Renal pelvis (tissue), 12 donors: ENCODE measurements at places on chromosomes 7 and 10. TPM values are rescaled to one million over a fixed set of nuclear protein-coding genes. Genes with fewer than 3 reads are reported as not detected.

DNA sequence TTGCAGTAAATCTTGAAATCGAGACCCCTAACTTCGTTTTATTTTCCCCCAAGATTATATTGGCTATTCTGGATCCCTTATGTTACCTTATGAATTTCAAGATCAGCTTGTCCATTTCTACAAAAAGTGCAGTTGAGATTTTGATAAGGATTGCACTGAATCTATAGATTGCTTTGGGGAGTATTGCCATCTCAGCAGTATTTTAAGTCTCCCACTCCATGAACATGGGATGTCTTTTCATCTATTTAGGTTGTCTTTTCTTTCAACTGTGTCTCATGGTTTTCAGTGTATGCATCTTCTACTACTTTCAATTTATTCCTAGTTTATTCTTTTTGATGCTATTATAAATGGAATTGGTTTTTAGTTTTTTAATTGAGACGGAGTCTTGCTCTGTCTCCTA, 89.6 kb downstream of the EZH2 start:
- no peak for DNase-seq

NKX6-2 gene
- polyA plus RNA-seq: 7.2 TPM

CHAT gene
- not detected for polyA plus RNA-seq

HOXA5 gene
- polyA plus RNA-seq: 76.9 TPM

GRCh38 chr7:159039716-159040115, 105.0 kb downstream of the VIPR2 start:
- DNase-seq: no peak

MYPN gene
- 0.05 TPM for polyA plus RNA-seq

DNA sequence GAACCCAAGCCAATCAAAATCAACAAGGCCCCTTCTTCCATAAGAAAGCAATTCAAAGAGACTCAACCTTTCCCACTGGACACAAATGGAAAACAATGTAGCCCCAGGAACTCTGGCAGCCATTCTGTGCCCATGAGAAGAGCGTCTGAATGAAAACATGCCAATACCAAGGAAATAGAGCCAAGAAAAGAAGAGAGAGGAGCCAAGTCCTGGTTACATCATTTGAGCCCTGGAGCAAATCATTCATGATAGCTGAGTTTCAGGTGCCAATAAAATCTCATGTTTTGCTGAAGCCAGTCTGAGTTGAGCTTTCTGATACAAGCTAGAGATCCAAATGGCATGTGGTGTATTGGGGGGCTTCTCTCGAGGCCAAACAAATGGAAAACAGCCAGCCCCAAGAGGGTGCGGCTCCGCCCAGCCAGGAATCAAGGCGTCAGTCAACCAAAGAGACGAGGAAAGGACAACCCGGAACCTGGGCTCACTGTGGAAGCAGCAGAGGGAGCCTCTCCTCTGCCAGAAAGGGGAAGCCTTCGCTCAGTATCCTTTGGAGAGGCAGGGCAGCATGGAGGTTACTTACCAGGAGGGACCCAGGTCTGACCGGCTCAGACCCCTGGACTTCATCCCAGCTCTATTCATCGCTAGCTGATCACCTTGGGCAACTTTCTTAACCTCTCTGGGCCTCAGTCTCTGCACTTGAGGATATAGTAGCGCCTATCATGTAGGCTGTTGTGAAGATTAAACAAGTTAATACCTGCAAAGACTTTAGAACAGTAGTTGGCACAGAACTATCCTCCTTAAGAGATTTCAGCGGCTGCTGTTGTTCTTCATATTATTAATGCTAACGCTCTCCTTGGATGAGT, 61.8 kb downstream of the OAT start:
- no peak for DNase-seq

AKR1C8 gene
- 1.1 TPM for polyA plus RNA-seq

GRCh38 chr7:64874562-64875250, 28.4 kb upstream of the ZNF273 start:
- DNase-seq: no peak

MYO1G gene
- polyA plus RNA-seq: 0.64 TPM

DNA sequence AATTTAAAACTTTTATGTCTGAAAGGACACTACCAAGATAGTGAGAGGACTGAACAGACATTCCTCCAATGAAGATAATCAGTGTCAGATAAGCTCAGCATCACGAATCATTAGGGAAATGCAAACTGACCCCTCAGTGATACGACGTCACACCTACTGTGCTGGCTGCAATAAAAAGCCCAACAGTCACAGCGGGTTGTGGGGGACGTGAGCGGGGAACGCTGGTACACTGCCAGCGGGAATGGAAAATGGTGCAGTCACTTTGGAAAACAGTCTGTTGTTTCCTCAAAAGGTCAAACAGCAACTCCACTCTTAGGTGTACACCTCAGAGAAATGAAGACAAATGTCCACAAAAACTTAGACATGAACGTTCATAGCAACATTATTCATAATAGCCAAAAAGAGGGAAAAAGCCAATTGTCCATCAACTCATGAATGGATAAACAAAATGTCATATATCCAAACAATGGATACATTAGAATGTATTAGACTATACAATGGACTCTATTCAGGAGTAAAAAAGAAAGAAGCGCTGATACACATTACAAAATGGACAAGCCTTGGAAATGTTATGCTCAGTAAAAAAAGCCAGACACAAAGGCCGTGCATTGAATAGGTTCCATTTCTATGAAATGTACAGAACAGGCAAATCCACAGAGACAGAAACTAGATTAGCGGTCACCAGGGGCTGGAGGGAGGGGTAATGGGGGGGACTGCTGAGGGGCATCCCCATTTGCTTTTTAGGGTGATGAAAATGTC, 2.4 kb upstream of the ECHS1 start:
- DNase-seq: no peak

DNA sequence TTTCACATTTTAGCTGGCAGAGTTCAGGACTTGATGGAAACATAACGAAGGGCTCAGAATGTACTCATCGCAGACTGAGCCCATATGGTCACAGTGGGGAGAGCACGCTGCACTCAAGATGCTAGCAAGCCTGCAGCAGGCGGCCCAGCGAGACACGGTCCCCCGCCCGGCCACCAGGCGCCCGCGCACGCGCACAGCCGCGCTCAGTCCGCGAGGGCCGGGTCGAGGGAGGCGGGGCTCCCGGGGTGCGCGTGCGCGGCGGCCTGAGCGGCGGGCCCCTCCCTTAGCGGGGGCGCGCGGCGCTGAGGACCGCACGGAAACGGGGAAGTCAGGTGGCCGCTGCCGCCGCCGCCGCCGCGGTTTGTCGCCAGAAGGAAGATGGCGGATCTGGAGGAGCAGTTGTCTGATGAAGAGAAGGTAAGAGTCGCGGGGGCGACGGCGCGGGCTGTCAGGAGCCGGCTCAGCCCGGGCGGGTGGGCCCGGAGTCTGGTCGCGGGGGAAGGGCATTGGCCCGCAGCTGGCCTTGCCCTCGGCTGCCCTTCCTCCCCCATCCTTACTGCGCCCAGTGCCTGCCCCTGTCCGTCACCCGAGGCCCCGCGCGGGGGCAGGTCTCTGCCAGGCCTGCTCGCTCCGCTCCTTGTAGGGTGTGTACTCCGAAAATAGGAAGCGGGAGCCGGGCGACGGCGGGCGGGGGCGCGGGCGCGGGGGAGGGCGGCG, at the start of gene CAPZA2:
CAPZA2 (plus strand) TSS at position 354 of the 717 bp plus-strand sequence; CDS start at position 379, 25 bp downstream.
- peak; percentile 92 for DNase-seq

CHST15 gene
- polyA plus RNA-seq: 20.3 TPM

HOXA2 gene
- 9.5 TPM for polyA plus RNA-seq

- peak; percentile 36 for DNase-seq
Observed at GRCh38 chr10:103053659-103054581, 135.8 kb downstream of the CNNM2 start.

- no peak for DNase-seq
Observed at GRCh38 chr10:122476333-122476695, 15.0 kb downstream of the HTRA1 start.

DNA sequence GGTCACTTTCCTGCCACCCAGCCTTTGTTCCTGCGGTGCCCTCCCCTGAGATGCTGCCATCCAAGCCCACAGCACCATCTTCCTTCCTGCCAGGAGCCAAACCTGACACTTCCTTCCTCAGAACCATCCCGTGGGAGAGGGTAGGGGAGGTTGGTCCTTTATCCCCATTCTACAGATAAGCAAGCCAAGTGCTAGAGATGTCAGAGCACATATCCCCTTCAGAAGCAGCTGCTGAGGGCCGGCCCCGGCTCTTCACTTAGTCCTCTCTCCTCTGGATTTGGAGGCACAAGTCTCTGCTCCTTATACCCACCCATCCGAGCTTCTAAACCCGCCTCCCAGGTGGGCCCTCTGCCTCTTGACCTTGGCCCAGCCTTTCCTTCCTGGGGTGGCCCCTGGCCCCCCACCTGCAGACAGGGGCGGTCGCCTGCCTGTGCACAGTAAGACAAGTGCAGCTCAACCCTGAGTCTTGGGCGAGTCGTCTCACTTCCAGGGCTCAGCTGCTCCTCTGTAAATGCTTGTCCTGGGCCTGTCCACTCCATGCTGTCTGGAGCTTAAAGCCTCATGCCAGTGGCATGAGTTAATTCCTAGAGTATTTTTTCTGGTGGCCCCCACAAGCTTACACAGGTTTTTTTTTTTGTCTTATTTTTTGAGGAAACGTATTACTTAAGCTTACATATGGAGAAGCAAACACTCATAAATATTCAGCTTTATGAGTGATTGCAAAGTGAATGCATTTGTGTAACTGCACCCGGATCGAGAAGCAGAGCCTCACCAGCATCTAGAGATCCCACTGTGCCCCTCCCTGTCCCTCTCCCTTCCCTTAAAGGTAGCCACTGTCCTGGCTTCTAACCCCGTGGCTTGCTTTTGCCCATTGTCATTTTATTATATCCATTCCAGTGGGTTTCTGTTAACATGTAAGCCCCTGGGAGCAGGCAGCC, 125.1 kb downstream of the CDH23 start:
- DNase-seq: no peak

- DNase-seq: no peak
Observed at GRCh38 chr10:133442191-133442966, 11.4 kb upstream of the SCART1 start.

SUN3 gene
- polyA plus RNA-seq: 0.39 TPM

- no peak for DNase-seq
Observed at GRCh38 chr10:125442856-125443540, 240.0 kb downstream of the TEX36 start.

DNA sequence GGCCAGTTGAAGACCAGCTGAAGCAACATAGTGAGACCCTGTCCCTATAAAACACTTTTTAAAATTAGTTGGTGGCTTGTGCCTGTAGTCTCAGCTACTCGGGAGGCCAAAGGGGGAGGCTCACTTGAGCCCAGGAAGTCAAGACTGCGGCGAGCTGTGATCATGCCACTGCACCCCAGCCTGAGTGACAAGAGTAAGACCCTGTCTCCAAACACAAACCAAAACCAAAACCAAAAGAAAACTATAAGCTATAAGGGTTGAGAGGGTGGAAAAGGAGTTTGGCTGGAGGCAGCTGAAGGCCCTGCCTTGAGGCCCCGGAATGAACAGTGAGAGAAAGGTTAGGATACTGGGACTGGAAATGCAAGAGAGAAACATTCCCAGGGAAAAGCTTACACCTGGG, 10.9 kb upstream of the EXOC6 start:
- DNase-seq: no peak

DNA sequence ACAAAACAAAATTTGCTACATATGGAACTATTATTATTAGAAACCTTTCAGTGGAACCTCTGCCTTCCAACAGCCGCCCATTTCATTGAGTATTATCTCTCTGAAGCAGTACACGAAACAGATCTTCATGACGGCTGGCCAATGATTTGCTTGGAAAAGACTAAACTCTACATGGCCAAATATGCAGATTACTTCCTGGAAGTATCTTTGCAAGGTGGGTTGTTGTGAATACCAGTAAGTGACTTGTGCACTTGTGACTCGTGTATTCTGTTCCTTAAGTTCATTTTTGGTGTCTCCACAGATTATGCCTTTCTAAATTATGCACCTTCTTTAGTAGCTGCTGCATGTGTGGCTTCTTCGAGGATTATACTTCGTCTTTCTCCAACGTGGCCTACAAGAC, 13.4 kb downstream of the CCNJ start:
- no peak for DNase-seq

HOXA3 gene
- 39.5 TPM for polyA plus RNA-seq

- DNase-seq: no peak
Observed at GRCh38 chr10:59393349-59393748, 31.0 kb upstream of the FAM13C start.

TUBAL3 gene
- 0.07 TPM for polyA plus RNA-seq

DNA sequence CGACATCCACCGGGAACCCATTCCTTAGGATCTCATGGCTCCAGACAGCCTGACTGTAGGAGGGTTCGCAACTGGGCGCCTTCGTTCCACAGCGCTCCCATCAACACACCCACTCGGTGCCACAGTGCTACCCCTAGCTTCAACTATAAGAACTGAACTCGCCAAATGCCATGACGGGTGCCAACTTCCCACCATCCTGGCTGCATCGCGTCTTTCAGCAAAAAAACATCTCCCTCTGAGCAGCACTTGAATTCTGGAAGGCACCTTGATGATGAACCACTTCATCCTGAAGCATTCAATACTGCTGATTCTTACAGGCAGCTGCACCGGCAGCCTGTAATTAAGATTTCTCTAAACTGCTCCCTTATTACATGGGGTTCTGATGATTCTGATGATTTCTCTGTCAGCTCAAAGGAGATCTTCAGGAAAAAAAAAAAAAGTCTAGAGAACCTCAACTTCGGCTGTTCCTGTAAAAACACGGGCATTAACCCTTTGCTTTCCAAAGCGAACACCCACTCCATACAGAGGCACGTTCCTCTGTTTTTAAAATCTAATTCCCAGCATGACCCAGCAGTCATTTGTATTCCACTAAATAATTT, 1.3 kb downstream of the CYTH3 start:
- no peak for DNase-seq

ACSM6 gene
- polyA plus RNA-seq: 0.30 TPM

DNA sequence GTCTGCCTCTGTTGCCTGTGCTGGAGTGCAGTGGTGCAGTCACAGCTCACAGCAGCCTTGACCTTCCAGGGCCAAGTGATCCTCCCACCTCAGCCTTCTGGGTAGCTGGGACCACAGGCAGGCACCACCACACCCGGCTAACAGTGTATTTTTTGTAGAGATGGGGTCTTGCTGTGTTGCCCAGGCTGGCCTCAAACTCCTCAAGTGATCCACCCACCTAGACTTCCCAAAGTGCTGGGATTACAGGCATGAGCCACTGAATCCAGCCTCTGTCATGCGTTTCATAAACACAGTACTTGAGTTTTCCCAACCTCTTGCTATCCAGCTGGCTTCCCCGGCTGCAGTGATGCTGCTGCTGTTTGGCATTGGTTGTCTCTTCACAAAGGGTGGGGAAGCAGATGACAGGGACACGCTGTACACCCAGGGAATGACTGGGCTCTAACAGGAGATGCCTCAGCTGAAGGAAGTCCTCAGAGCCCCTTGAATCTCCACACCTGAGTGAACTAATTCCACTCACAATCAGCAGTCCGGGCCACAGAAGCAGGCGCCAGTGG, 191.5 kb downstream of the DIP2C start:
- no peak for DNase-seq

DNA sequence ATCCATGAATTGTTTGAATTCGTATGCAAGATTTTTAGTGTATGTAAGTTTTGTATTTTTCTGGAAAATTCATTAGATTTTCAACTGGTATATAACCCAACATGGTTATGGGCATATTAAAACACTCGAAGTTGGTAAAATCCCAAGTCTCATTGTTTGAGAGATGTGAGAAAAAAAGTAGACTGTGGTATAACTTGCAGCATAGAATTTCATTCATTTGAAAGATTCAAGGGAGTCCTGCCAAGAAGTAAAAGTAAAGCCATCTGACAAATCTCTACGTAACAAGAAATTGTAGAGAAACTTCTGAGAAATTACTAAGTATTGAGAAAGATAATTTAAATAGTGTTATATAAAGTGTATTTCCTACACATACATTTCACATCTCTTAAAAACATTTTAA, 40.2 kb downstream of the SEMA3E start:
- no peak for DNase-seq
